ENCODE measurements at places on chromosomes 1 and 21.

- DNase-seq: no peak
Observed at GRCh38 chr1:87278825-87279535, 49.7 kb upstream of the LMO4 start.

GRCh38 chr1:228848406-228848805, 113.1 kb downstream of the RHOU start:
- DNase-seq: no peak

- DNase-seq: no peak
Observed at GRCh38 chr21:40386294-40386911, 460.6 kb downstream of the DSCAM start.

GRCh38 chr21:17789656-17790055, 29.5 kb downstream of the C21orf91 start:
- DNase-seq: no peak

DNA sequence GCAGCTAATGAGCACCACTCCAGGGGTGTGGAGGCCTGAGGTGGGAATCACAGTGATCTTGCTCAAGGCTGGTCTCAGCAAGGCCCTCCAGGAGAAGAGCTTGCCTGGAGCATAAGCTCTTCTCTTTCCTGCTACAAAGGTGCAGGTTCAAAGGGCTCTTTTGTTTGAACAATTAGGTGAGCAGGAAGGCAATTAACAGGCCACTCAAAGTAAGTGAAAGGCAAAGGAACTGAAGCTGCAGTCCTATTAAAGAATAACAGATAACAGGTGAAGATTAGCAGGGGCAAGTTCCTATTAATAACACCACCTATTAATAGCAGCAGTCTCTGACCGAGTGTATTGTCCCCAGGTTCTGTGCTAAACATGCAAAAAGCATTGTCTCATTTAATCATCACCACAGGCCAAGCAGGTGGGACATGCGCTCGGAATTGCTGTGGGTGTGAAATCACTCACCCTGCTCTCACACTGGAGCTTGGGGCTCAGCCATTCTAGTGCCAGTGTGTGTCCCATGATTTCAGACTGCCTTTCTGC, 113.8 kb downstream of the RHOU start:
- DNase-seq: no peak
